ENCODE measurements at places on chromosomes 2 and 18. TPM values are rescaled to one million over a fixed set of nuclear protein-coding genes. Genes with fewer than 3 reads are reported as not detected.

GRCh38 chr2:224381521-224382279, 20.2 kb downstream of the FAM124B start:
- DNase-seq: no peak

ANKRD29 gene
- total RNA-seq: 6.8 TPM

GRCh38 chr2:234405462-234405861, 91.4 kb downstream of the ARL4C start:
- no peak for DNase-seq

GRCh38 chr2:171531291-171531690, 9.0 kb downstream of the CYBRD1 start:
- DNase-seq: no peak

DNA sequence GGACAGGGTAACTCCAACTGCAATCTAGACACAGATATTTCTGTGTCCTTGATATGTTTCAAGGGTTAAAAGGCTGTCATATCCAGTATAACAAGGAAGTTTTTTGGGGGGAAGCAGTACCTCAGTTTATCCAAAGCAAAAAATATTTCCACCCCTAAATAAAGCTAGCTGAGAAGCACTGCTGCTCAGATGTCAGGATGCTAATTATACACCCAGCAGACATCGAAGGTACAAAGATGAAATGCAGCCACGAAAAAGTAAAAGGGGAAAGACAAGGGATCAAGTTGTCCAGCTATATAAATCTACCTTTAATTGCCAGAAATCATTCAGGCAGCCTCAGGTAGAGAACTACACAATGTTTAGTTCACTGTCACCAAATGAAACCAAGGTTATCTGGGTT, 26.2 kb downstream of the ELAC1 start:
- DNase-seq: no peak

DNA sequence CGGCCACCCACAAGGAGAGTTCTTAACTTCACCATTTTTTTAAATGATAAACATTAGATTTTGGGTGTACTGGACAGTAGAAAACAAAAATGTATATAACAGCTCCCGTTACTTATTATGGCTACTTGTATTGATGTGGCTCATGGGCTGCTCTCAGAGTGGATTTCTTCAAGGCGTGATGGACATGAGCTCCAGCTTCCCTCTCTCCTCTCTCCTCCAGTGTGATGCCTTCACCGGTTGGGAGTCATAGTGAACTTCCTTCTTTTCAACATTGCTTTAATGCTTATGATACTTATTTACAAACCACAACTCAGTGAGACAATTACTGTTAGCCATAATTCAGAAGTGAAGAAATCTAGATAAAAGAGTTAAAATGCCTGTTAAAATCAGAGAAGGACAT, 515.2 kb downstream of the RNF144A start:
- no peak for DNase-seq

PTPRN gene
- total RNA-seq: not detected

GRCh38 chr18:13223311-13224143, 5.0 kb downstream of the LDLRAD4 start:
- no peak for DNase-seq

DNA sequence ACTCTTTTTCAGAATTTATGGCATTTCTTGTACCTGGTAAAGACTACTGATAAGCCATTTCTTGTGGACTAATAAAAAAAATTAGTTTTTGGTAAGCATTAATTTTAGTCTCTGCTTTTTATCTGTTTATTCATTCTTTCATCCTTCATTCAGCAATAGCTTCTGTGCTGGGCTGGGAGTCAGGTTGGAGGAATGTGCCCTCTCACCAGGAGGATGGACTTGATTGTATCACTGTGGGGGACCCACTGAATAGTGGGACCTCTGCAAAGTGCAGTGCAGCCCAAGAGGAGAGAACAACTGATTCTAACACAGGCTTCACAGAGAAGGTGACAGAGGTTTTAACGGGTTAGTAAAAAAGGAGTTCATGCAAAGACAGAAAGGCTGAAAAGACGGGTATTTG, 39.1 kb downstream of the CDC42EP3 start:
- no peak for DNase-seq
